ENCODE measurements at places on chromosomes 1 and 21.
A peak's percentile ranks its signal among the peaks of the same experiment; 100 is the strongest.

DNA sequence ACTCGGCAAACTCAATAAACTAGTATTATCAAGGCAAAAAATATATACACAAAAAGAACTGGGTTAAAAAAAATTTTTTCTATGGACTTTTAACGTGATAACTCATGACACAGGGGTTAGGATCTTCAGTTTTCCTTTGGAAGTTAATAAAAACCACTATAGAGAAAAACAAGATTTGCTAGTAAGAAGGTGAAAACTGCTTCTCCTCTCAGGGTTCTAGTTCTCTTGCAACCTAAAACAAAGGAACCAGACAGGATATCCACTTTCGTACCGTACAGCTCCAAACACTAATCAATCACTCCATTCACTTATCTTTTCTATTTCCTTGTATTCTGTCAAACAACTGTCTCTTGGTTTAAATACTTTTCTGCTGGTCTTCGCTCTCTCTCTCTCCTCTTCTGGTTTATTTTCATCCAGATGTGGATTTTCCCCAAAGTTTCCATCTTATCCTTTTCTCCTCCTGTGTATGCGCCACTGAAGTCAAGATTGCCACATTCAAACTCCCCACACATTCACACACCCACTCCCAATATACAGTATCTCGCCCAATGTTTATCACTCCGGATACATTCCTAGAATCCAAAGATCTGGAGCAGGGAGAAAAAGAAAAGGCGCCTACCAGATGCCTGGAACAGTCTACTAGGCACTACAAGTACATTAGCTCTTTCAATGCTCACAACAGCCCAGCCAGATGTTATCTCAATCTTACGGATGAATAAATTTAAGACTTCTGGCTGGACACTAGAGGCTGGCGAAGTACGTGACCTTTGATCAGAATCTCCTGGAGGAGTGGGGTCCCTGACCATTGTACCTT is 775 bp upstream of the PRPF38B start:
- DNase-seq, result no peak

DNA sequence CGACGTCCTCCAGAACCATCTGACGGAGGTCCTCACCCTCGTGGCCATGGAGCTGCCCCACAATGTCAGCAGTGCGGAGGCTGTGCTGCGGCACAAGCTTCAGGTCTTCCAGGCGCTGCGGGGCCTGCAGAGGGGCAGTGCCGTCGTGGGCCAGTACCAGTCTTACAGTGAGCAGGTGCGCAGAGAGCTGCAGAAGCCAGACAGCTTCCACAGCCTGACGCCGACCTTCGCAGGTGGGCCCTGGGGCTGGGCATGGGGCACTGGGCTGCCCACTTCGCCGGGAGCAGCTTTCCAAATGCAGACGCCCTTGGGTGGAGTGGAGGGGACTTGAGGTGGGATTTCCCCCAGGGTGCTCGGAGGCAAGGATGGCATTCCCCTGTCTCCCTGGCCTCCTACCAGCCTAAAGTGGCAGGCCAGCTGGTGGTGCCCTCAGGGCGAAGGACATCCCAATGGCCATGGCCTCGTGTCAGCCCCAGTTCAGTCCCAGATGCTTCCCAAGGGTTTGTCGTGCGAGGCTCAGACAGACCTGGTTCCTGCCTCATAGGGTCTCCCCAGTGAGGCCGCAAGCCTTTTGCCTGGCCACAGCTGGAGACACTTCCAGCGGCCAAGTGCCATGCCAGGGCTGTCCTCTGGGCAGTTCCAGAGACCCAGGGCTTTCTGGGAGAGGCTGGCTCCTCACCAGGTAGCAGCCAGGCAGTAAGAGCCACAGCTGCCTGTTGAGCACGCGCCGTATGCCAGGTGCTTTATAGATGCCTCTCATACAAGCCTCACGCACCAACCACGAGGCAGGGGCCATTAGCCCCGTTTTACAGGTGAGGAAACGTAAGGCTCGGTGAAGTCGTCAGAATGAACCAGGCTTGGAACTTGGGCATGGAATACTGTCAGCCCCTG is 27.8 kb downstream of the H6PD start:
- no peak for DNase-seq

- DNase-seq, result no peak
These were observed 8.1 kb downstream of the ADPRS start for GRCh38 chr1:36096500-36097432.

DNA sequence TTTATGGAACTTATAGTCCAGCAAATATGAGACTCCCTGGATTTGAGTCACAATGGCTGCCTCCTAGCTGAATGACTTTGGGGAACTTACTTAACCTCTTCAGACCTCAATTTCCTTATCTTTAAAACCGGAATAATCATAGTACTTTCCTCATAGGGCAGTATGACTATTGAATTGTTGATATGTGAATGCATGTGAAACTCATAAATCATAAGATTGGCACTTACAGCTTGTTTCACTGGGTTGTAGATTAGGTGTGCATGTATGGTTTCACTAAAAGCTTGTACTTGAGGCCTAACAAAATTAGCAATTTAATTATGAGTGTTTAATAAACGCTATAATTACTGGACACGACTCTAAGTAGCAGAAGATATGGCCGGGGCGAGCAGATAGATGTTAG is 72.5 kb downstream of the ST6GALNAC5 start:
- no peak for DNase-seq

DNA sequence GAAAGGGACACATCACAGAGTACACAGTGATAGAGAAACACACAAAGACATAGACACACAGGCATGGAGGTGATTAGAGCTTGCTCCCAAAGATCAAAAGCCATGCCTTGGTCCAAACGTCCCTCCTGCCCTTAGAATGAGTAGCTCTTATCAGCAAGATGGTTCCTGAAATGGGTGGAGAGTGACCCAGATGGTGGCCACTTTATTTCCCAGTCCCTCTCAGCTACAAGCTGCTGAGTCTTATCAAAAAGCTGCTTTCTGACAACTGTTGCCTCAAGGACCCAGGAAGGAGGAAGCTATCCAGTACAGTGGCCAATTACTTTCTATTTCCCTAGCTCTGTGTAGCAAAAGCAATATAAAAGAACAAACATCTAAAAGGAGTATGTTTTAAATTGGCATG is 7.7 kb upstream of the CLCA1 start:
- no peak for DNase-seq

- DNase-seq, result no peak
These were observed 25.1 kb downstream of the WDR64 start for GRCh38 chr1:241677201-241677600.

GRCh38 chr1:227369102-227369760 is 50.9 kb upstream of the CDC42BPA start:
- DNase-seq, result no peak

DNA sequence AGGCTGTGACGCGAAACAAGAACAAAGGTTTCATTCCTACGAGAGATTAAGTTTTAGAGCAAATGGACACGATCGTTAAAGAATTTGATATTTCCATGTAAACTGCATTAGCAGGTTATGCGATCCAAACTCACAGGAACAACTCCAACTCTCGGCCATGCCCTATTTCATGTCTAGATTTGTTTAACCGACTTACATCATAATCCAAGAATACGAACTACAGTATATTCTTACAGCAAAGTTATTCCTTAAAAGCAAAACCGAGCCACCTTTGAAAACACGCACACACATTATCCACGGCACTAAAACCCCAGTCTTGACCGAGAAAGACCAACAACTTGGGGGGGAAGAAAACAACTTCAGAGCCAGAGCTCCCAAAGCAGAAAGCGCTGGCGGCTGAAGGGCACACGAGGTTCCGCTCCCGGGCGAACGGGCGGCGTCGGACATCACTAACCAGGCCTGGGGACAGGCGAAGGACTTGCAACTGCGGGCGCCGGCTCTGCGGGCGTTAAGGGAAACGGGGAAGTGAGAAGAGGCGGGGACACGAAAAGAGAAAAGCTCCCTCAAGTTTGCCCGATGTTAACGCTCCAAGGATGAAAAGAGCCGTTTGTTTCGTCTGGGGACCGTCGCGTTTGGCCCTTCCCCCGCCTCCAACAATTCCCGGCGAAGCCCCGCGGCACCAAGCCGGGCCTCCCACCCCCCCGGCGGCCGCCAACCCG is 690 bp downstream of the B3GALNT2 start:
- DNase-seq, result peak; percentile 55

DNA sequence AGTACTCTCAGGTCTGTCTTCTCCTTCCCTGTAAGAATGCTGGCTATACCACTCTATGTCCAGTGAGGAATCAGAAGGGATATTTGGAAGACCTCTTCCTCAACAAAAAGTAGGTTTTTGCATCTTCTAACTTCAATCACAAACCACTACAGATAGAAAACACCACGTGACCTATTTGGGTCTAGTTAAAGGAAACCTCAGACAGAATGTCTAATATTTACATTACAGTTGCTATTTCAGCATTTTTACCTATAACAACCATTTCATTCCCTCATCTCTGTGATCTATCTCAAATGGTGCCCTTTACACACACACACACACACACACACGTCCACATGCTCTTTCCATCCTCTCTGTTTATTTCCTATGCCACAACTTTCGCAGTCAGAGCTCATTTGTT is 7.9 kb upstream of the ADORA3 start:
- no peak for DNase-seq

GRCh38 chr21:32370998-32371766 is 21.6 kb downstream of the URB1 start:
- DNase-seq, result no peak

- no peak for DNase-seq
These were observed 10.8 kb downstream of the EFCAB14 start for GRCh38 chr1:46708121-46708520.

GRCh38 chr1:211327346-211327921 is 801 bp downstream of the TRAF5 start:
- DNase-seq, result peak; percentile 59

GRCh38 chr1:217049721-217050120 is 326.5 kb upstream of the ESRRG start:
- no peak for DNase-seq

DNA sequence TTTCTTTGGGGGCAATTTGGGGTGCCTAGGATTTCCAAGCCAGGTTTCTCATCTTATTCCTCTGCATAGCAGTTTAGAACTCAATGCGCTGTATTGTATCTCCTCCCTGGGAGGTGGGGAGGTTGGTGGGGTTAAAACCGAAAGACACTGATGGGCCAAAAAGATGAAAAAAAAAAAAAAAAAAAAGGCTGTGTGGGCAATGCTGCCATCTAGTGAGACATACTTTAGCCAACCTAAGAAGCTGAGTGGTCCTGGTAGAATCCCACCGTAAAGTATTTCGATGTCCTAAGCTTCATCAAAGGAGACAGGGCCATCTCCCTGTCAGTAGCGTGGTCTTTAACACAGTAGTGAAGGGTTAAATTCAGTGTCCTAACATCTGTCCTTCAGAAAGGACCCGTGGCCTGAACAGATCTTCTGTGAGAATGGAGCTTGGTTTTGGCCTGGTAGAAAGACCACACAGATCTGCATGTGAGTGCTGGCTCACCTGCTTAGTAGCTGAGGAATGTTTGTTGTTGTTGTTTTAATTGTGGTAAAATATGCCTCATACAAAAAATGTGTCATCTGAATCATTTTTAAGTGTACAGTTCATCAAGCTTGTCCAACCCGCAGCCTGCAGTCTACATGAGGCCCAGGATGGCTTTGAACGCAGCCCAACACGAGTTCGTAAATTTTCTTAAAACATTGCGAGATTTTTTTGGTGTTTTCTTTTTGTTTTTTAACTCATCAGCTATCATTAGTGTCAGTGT is 226.2 kb downstream of the KIF26B start:
- no peak for DNase-seq

- no peak for DNase-seq
These were observed 1.4 kb downstream of the EVA1C start for GRCh38 chr21:32413697-32414578.

DNA sequence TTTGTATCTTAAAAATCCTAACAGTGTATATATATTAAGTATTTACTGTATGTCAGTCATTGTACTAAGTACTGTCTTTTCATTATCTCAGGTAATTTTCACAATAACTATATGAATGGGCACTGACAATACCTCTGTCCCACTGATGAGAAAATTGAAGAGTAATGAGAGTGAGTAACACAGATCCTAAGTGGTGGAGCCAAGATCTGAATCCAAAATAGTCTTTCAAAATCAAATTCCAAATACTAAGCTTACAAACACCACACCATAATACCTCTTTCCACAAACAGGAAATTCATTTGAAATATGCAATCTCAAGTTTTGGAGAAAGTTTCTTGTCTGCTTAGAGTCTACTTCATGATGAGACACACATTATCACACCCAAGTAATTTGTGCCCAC is 105.9 kb upstream of the EDEM3 start:
- no peak for DNase-seq
